Activated gamma-delta T cell treated with Interleukin-2 at 50 U/mL for 16 hours (primary cell): ENCODE measurements at places on chromosomes 2 and 18.

DNA sequence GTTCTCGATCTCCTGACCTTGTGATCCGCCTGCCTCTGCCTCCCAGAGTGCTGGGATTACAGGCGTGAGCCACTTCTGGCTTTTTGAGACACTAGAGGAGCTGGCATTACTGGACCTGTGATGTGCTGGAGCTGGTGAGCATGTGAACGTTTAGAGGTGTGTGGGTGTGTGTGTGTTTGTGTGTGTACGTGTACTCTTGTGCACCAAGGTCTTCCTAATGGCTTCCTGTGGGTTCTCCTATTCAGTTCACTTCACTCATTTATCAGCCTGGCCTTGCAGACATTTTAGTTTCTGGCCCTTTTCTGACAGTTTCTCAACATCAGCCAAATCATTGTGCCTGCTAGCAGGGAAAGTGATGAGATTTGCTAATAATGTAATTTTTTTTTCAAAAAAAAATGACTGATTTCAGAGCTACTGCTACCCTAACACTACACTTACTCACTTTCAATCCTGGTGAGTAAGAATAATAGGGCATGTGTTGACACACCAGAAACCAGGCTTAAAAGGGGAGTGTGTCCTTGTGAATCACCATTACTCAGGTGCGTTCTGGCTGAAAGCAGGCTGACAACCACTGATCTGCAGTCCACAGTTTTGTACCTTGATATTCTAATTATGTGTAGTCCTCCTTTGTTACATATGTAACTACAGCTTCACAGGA lies 41.0 kb upstream of the ACTR3 start:
- no peak for DNase-seq

- DNase-seq: no peak
Observed at GRCh38 chr2:102385522-102385921, 29.9 kb downstream of the IL18R1 start.

GRCh38 chr2:165193178-165193777 lies 10.6 kb downstream of the SCN3A start:
- DNase-seq: no peak

DNA sequence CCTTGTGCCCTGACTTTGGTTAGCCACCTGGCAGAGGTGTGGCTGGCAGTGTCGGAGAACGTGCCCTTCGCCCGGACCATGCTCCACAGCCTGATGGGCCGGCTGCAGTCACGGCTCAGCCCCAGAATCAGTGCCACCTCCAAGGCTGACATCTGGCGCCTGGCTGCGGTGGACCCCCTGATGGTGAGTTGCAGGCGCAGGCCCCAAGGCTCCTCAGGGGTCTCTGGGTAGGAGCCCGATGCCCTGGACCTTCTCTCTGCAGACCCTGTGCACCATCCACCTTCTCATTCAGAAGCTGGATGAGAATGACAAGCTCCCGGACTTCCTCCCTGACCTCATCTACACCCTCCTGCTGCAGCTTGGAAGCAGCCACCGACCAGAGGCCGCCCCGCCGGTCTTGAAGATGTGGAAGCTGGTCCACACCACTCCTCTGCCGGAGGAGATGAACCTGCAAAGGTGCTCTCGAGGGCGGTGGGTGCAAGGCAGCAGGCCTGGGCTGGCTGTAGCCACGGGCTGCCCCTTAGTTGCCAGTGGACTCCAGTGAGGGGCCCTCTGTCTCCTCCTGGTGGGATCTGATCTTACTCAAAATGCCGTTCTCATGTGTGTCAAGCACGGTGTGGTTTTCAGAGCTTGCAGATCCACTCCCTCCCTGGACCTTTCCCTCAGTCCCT lies 32.1 kb downstream of the HJURP start:
- no peak for DNase-seq

DNA sequence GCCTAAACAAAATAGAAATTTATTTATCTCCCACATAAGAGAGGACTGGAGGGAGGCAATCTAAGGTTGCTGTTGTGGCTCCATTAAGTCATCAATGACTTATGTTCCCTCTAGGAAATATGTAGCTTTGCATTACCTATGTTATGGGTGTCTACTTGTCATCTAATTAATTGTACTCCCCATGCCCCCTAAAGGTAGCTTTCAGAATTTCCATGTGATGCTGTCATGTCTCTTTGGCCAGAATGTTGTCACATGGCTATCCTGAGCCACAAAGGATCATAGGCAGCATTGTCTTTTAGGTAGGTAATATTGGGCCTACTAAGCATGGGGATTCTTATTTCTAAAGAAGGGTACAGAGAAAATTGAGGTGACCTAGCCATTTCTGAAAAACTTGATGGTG lies 935.6 kb upstream of the FANCL start:
- DNase-seq: no peak

DNA sequence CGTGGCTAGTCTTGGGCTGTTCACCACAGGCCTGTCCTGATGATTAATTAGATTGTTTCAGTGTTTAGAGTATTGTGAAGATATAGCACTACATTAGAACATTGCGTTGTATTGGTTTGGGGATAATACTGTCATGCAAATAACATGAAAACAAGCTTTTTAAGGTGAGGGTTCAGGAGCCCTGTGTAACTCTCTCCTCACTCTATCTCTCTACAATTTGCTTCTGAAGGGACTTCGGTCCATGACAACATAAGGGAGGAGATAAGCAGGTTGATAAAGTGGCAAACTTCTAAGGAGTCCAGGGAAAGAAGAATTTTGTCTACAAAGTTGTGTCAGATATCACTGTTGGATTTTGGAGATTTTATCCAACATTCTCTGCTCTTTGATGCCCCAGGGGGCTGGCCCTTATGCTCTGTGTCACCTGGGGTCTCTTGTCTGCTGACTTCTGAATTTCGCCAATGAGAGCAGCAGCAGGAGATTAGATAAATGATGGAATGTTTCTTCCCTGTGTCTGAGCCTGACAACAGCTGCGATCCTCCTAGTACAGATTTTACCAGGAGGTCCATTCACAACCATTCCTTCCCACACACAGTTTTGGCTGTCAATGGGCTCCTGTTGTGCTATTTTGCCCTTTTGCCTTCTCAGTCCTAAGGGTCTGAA lies 3.3 kb downstream of the TNP1 start:
- no peak for DNase-seq

- DNase-seq: no peak
Observed at GRCh38 chr2:61909116-61909515, 3.6 kb downstream of the COMMD1 start.

GRCh38 chr2:205680067-205680466 lies 2.2 kb upstream of the NRP2 start:
- peak; percentile 17 for DNase-seq

DNA sequence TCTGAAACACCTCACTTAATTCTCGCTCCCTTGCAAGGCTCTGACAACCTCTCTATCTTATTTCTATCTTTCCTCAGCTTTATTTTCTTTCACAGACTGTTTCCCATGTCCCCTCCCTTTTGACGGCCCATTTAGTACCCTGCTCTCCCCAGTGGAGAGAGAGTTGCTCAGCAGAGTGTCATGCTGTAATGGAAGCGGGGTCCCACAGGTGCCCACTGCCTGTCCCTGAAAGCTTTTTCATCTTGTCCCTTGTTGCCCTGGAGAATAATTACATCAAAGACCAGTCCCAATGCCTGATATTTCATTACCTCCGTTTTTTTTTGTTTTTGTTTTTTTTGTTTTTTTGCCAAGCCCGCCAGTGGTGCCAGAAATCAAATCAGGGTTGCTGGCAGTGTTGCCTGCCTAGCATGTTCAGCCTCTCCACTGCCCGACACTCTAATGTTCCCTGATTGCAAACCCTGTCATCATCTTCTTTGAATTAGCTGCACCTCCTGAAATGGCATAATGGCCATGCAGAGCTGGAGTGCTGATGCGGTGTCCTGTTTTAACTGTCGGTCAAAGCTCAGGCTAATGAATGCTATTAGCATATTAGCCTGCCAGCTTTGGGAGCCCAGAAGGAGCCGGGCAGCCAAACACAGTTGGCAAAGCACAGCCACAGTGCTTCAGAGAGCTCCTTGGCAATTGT lies 71.2 kb upstream of the CAVIN2 start:
- DNase-seq: no peak

DNA sequence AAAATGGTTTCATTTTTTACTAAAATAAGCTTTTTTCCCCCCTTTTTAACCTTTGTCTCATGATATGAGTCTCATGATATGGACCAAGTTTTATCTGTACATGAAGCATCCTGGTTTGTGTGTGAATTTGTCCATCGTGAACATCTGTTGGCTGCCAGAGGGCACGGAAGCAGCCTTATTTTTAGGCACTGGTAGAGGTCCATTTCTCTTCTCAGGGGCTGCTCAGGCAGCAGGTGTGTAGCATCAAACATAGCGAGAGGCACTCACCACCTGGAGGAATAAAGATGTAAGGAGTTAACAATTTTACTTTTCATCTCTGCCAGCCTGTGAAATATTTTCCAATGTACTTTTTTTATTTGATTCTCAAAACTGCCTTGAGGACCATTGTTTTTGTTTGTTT lies 134.5 kb downstream of the RHBDD1 start:
- no peak for DNase-seq
